ENCODE measurements at places on chromosomes 4 and X. TPM values are rescaled to one million over a fixed set of nuclear protein-coding genes. Genes with fewer than 3 reads are reported as not detected.

The CENPVL1 gene
- 0.28 TPM for polyA plus RNA-seq

The TSPAN6 gene
- 173 TPM for polyA plus RNA-seq

The OTC gene
- not detected for polyA plus RNA-seq

The ARX gene
- not detected for polyA plus RNA-seq

The S100G gene
- not detected for polyA plus RNA-seq

GRCh38 chr4:24798036-24798610 is 2.8 kb downstream of the SOD3 start:
- DNase-seq = no peak

DNA sequence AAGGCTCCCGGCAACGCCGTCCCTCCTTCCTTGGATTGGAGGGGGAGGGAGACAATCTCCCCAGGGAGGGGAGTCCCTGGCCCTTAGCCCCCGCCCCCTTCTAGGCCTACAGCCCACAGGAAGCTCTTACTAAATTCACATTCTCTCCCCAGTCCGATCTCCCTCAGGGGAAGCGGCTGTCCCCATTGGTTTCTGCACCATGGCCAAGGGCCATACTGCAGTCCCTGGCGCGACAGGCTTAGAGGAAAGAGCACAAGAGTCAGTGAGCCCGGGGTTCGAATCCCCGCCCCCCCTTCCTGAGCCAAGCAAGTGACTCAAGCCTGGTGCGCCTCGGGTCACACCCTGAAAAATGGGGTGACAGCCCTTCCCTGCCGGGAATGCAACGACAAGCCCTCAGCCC is 1.1 kb downstream of the ABLIM2 start:
- DNase-seq = no peak

DNA sequence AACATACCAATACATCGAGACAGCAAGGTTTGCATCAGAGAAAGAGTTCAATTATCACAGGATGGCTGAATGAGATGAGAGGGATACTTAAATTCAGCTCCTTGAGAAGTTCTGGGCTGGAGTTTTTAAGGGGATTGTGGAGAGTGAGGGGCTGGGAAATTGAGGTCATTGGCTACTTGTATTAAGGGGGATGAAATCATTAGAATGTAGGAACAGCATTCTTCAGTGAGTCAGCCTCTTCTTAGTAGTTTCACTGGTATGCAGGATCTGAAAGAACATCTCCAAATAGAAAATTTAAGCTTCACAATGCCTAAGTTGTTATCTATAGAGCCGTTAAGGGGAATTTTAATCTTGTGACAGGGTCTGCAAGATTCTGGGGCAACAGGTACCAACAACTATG is 211.6 kb upstream of the TAPT1 start:
- DNase-seq = no peak

DNA sequence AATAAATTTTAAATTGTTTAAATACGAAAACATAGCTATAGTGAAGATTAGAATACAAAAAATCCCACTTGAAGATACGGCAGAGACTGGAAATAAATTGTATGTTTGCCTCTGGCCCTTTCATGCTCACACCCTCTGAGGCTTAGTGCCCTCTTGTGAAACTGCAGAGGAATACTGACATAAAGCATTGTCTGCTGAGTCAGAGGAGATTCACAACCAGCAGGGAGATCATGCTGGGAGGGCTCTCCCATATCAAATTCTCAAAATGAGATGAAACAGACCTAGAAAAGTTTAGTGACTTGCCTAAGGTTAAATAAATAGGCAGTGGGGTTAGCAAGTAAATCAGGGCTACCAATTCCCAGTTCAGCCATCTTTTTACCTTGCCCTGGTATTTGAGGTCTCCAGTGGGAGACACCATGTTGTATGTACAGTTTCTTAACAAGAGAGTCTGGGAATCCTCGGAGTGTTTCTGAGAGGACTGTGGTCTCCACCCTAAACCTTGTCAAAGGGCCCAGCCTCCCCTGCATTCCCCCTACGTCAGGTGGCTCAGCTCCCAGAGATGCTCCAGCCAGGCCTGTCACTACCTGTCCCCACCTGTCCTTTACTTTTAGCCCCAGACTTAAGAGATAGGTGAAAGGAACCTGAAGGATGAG is 581.4 kb upstream of the DIPK2B start:
- no peak for DNase-seq

DNA sequence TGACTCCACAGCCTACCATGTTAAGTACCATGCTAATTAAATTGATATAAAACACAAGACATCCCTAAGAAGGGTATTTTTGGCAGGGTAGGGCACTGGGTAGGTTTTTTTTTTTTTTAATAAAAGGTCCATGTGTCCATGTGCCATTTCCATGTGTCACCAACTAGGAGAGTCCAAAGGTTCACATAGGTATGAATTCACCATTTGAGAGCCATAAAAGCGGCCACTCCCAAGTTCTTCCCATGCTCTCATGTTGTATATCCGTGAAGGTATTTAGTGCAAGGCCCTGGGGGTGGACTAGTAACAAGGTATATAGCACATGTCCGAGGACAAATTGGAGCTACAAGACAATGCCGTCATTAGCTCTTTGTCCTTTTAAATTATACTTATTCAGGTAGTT is 107.3 kb downstream of the PDE5A start:
- no peak for DNase-seq

All from left kidney (tissue), 8 donors.